ENCODE measurements at places on chromosomes 5 and 9.

GRCh38 chr9:130659699-130660248 is 4.6 kb upstream of the PRDM12 start:
- no peak for DNase-seq

- peak; percentile 67 for DNase-seq
Measured at GRCh38 chr5:42992088-42992879, 47.8 kb downstream of the ANXA2R start.

- DNase-seq = no peak
Measured at GRCh38 chr9:134049772-134050588, 17.8 kb downstream of the BRD3 start.

- no peak for DNase-seq
Measured at GRCh38 chr5:98763001-98763630, 10.3 kb upstream of the RGMB start.

- DNase-seq = no peak
Measured at GRCh38 chr5:68253624-68254585, 38.3 kb downstream of the PIK3R1 start.

DNA sequence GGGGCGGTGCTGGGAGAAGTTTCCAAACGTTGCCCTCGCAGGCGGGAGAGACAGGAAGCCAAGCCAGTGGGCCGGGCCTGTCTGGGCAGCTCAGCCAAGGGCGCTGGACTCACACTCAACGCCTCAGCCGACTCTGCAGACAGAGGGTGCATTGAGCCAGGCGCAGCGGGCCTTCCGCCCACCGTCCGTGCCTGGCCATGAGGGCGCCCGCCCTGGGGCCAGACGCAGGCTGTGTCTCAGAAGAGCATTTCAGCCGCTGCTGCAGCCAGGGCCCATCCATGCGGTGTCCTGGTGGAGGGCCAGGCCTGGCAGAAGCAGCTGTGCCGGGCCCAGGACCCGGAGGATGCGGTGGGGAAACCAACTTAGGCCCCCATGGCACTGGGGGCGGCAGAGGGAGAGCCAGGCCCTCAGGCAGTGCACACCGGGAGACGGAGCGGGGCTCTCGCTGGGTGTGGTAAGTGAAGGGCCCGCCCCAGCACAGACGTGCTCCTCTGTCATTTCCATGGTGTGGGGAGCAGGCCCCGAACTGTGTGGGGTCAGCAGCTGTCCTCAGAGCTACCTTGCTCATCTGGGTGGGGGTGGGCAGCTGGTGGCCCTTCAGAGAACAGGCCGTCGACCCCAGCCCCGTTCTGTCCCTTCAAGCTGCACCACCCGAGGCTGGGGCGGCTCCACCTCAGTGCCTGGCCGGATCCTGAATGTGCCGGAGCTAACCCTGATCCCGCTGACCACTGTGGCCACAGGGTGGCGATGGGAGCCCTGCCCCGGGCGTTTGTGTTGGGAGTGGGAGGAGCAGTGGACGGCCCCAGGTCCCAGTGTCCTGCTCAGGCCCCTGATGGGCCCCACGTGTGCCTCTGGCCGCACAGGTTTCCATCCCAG is 18.0 kb downstream of the DNLZ start:
- no peak for DNase-seq

DNA sequence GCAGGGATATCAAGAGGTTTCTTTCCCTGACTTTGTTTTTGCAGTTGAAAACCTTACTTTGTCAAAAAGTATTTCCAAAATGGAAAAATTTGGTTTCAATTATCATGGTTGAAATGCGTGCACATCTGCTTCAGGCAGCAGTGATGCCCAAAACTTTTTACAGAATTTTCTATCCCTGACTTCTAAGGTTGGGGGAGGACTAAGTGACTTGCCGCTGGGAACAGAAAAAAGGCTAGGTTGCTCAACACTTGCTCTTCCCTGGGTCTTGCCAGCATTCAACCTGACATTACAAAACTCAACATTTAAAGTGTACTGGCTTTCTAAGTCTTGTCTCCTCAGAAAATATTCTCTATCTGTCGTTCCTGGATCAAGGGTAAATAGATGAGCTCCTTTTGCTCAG is 4.7 kb downstream of the KLHL3 start:
- no peak for DNase-seq

GRCh38 chr5:82605441-82605973 is 327.4 kb upstream of the RPS23 start:
- DNase-seq = no peak

GRCh38 chr5:140678993-140679392 is 5.6 kb upstream of the DND1 start:
- DNase-seq = no peak

GRCh38 chr9:131590907-131591844 is 45.9 kb downstream of the PRRT1B start:
- peak; percentile 35 for DNase-seq

- DNase-seq = peak; percentile 19
Measured at GRCh38 chr9:124800306-124801259, 23.6 kb downstream of the OLFML2A start.

DNA sequence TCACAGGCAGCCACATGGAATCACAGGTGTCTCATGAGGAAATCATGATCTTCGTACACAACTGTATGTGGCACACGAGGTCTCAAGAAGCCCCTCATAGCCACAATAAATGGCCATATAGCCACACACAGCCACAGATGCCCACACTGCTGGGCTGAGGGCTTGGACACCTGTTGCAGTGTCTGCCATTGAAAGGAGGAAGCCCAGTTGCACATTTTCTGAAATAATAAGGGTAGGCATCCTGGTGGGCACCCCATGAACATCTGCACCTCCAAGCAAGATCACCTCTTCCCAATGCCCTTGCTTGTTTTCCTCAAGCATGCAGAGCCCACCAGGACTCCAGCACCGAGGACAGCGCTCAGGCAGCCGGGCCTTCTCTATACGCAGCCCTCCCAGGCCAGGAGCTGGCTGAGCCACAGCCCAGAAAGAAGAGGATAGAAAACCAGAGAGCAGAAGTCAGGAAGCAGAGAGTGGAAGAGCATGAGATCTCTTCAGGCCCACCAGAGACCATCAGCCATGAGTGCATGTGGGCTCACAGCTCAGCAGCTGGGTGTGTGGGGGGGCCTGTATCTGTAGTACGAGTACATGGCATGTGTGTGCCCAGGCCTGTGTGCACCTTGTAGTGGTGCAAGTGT is 1.0 kb upstream of the ACSL6 start:
- peak; percentile 29 for DNase-seq

DNA sequence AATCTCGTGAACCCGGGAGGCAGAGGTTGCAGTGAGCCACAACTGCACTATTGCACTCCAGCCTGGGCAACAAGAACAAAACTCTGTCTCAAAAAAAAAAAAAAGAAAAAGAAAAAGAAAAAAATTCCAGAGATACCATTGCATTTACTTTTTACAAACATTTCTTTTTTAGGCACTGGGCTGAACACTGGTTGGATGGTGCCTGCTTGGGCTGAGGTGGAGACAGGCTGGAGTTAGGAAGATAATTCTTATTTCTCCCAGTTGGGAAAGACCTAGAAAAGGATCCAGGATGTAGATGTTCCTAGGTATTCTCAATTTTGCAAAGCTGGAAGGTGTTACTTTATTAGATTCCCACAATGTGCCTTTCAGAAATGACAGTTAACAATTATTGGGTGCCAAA is 49.9 kb upstream of the JMY start:
- DNase-seq = no peak

DNA sequence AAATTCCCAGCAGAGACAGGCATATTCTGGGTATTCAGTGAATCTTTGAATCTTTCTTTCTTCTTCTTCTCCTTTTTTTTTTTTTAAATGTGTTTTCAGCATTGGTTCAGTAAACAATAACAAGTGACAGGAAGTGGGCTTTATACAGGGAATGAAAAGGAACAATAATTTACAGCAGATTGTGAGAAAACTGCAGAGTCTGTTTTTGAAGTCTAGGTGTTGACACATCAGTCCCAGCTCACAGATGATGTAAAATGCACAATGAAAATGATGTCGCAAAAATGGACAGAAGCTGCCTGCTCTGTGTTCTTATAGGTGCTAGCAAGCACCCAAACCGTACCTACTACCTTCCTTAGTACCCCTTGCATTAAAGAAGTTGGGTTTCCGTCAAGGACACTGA is 38.8 kb downstream of the TNC start:
- no peak for DNase-seq

DNA sequence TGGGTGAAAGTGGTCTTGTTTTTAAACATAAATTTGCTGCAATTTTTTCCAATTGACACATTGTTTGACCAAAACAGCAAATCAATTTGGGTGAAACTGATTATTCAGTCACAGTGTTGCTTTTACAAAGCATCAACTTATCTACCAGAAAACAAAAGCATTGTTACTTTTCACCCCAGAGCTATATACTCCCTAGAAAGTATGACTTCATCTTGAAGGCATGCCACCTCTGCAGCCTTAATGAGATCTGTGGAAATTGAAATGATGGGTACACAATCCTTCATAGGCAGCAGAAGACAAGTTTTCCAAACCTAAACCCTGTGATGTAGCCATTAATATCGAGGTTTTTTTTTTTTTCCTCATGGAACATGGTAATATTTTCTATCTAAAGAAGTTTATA is 615.9 kb downstream of the CHSY3 start:
- no peak for DNase-seq

- no peak for DNase-seq
Measured at GRCh38 chr5:104184264-104184663, 621.7 kb upstream of the NUDT12 start.

GRCh38 chr9:33139421-33140228 is 27.5 kb downstream of the B4GALT1 start:
- no peak for DNase-seq
